ENCODE measurements at places on chromosomes 7 and 10.

GRCh38 chr7:107538001-107538400 is 25.7 kb downstream of the COG5 start:
- DNase-seq = no peak

DNA sequence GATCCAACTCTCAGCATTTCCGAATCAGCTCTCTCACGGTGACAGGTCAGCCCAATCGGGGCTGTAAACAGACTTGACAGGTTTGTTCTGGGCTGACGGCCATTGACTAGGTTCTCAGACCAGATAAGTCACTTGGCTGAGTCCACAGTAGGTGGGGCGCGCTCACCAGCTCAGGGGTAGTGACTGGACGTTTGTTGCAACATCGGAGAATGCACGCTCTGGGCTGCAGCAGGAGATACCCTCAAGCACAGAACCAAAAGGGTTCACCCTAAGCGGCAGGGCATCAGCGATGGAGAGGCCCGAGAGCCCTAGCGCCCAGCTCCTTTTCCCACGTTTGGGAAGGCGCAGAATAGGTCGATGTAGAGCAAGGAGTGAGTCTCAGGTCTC is 1.8 kb downstream of the KLLN start:
- peak; percentile 63 for DNase-seq

- DNase-seq = peak; percentile 11
Observed at GRCh38 chr10:101297901-101298486, 56.0 kb upstream of the BTRC start.

DNA sequence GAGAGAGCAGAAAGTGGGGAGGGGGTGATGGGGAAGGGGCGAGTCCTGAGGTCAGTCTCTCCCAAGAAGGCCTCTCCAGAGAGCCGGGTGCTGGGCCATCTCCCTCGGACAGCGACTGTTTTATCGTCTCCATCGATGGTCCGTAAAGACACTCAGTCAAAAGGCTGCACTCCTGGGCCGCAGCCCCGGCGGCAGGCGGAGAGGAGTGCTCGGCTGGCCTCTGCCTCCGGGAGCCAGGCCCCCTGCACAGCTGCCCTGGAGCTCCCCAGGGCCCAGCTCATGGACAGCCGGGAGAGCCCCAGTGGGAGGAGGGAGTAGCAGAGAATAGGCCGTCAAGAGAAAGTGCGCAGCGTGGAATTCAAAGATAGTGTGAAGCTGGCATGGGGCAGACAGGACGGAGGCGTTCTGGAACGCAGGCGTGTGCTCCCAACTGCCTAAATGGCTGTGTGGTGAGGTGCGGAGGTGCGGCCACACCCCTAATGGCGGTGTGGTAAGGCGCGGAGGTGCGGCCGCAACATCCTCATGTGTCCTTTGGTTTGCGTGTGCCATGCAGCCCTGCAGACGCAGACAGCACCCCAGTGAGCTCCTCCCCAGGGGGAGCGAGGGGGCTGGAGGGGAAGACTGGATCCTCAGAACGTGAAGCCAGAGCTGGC is 477.5 kb upstream of the FOXK1 start:
- no peak for DNase-seq

DNA sequence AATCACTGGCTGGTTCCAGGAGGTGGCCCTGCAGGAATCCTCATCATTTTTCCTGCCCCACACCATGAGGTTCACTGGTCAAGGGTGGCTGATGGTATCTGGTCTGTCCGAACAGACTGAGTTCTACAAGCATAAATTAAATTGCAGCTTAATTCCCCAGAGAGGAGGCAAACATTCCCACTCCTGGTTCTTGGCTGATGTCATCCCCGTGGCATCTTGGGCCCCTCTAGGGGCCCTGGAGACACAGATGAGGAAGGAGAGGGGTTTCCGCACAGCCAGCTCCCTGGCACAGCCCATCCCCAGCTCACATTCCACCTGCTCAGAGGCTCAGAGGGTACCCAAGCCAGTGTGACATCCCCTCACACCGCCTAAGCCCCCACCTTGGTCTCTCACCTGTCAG is 5.3 kb upstream of the KLRG2 start:
- no peak for DNase-seq

DNA sequence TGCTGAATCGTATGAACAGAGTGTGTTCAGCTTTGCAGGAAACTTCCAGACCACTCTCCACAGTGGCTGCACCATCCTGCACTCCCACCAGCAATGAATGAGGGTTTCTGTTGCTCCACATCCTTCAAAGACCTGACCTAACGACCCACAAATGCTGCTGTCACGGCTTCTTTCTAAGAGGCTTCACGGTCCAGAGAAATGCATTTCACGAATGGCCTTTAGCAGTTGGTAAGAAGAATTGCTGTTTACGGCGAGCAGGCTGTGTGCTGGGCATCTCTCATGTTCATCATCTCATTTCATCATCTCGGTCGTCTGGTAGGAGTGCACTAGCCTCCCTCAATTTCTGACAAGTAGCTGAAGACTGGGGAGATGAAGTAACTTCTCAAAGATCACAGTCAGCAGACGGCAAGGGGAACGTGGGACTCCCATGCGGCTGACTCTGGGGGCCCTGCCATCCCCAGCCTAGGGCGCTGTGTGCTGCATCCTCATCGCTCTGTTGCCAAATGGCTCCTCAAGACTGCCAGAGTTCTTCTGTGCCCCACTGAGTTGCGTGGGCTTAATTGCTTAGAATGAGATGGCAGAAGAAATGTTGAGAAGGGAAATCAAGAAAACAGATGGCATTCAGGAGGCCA is 72.9 kb downstream of the ADARB2 start:
- DNase-seq = no peak

DNA sequence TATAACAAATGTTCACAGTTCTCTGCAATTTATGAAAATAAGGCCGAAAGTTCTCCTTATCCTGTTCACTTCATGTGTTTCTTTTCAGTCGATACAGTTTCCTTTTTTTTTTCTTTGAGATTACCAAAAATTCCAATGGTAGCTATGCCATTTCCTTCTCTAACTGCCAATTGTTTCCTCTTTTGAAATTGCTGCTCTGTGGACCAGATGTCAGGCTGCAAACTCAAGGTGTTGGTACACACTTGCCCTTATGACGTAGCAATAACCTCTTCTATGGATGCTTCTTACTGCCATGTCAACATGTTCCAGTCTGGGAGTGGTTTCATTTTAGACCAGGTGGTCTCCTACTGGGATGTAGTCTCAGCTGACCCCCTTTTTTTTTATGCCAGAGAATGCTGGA is 52.9 kb downstream of the CASD1 start:
- peak; percentile 50 for DNase-seq

DNA sequence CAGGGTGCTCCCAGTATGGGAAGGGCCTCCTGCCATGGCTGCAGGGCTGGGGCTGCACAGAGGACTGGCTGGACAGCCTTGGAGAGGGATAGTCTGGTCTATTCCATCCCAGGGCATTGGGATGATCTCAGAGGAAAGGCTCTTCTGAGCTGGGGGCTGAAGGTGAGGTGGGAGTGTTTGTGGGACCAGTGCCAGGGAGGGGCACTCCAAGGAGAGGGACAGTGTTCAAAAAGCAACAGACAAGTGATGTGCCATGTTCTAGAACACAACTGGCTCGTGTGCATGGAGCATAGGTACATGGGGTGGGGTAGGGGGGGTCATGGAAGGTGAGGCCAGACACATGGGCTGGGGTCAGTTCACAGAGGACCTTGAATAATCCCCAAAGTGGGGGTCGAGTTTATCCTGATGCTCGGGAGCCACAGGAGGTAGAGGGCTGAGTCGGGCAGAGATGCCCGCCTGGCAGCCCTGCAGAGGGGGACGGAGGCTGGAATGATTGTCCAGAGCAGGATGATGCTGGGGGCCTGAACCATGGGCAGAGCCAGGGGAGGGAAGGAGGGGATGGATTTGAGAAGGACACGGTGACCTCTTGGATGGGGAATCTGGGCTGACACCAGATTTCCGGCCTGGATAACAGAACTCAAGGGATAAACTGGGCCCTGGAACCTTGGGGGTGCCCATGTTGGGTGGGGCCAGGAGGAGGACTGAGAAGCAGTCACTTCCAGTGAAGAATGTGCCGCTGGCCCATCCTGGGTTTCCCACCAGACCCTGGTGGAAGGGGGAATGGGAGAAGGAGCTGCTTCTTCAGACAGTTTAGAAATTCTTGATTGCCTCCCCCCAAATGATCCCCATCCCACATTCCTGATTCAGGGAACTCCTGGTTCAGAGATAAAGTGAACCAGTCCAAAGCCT is 50.4 kb downstream of the NEURL1 start:
- no peak for DNase-seq

- no peak for DNase-seq
Observed at GRCh38 chr7:9124320-9124719, 690.9 kb downstream of the NXPH1 start.

- DNase-seq = no peak
Observed at GRCh38 chr10:77403761-77404160, 233.8 kb downstream of the KCNMA1 start.

DNA sequence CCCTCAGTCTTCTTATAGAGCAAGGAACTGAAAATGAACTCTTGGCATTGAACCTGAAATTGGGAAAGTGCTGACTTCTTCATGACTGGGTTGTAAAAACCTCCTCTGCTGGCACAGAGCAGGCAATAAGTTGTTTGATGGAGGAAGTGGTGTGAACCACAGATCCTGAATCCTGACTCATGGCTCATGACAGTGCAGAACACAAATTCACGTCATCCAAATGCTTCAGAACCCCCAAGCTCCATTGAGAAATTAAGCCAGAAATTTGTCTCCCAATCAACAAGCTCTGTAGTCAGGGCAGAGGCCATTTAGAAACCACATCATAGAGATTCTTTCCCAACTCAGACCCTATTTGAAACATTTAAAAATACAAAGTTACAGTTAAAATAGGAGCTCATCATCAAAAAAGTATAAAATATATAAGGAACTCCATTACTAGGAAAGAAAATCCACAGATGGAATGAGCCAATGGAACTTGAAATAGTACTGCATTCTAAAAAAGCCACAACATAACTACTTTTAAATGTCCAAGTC is 10.3 kb upstream of the STK17A start:
- DNase-seq = peak; percentile 100

DNA sequence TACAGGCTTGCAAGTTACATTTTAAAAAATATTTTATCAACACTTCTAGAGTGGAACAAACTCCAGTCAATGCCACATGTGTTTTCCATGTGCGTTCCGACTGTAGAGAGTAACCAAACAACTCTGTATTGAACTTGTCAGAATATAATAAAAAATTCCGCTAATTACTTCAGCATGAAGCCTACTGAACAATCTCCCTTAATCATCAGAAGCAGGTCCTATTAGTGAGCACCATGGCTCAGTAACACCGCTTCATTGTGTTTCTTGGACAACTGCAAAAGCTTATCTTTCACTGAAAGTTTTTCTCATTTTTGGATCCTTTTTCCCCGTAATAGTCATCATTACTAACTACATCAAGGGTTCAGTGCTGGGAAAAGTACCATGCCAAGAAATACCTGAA is 117.0 kb downstream of the MKX start:
- no peak for DNase-seq

DNA sequence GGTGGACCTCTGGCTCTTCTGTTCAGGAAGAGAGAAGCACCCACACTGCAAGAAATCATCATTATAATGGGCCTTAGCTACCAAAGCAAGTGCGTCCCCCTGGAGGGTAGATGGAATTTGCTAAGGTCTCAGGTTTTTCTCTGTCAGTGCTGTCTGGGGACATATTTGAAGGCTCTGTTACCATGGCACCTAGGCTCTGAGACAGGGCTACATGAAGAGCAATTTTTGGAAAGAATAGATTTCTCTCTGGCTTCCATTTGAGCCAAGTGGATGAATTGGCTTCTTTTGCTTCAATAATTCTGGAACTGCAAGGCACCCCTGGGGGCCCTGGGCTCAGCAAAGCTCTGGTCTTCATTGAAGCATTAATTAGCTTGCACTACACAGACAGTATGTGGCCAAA is 349.1 kb upstream of the GALNT17 start:
- DNase-seq = no peak

DNA sequence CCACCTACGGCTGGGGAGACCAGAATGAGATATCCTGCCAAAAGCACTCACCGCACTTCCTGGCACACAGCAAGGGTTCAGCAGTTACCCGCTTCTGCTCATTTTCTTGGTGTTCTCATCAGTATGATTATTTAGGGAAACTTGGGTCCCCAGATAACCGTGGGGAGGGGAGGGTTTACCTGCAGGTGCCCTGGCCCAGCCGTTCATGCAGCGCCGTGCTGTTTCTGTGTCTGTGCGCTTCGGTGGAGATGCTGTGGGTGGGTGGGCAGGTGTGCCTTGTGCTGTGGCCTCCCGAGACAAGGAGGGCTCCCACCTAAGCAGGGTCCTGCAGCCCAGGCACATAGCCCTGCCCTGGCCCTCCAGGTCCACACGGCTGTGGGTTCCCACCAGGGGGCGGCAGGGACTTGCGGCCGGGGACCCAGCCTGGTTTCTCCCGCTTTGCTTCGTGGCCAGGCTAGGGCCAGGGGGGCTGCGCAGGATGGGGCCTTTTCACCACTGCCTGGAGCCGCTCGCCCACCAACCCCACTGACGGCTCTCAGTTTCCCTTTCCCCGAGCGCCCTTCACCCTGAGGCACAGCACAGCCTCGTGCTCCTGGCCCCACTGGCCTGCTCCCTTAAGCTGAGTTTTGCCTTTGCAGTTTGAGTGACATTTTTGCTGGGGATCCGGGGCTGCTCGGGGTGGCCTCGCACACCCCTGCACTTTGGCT is 78.5 kb downstream of the LHPP start:
- no peak for DNase-seq

DNA sequence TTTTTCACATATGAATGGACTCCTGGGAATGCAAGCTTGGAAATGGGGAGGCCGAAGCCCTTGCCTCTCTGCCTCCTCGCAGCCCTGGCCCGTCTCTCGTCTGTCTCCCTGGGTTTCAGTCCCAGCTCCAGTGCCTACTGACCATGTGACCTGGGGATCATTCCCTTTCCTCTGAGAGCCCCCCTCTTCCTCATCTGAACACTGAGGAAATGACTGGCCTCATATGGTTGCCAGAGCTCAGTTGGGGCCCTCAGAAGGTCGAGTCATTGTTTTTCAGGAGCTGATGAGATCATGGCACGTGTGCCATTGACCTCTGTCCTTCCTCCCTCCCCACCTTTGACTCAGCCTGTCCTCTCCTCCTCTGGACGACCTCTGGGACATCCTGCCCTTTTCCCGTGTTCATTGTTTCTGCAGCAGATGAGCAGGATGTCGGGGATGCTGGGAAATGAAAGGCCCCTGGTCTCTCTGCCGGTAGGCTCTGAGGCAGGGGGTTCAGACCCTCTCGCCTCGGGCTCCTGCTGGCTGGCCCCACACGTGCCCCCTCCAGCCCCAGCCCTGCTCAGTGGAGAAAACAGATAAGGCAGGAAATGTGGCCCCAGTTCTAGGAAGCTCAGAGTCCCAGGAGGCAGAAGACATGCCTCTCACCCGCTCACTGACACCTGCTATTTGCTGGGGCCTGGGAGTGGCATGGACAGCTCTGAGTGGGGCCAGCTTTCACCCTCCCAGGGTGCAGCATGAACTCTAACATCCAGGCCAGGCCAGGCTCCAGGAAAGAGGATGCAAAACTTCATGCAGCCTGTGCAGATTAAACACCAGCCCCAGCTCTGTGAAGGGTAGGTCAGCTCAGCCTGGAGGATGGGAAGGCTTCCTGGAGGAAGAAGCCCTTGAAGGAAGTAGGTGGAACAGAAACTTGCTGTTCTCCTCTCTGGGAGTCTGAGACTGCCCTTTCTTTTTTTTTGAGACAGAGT is 8.3 kb upstream of the PPP1R35 start:
- peak; percentile 79 for DNase-seq
